T1000 (cell line): ENCODE measurements at places on chromosomes 7 and 10.

DNA sequence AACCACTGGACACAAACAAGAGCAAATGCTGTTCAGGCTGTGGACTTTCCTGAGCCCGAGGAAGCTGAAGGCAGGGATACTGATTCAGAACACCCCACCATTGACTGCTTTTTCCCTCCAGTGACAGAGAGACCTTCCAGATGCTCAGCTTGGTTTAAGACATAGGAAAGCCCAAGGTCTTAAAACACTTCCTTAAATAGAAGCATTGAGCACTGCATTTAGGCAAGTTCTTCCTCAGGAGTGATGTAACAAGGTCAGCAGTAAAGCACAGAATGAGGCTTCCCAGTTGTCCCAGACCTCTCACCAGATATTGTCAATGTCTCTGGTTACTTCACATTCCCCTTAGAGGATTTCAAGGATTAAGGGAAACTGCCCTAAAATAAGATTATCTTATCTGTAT is 19.6 kb upstream of the CDCA7L start:
- no peak for DNase-seq

- no peak for DNase-seq
Observed at GRCh38 chr7:22668971-22669401, 58.0 kb upstream of the IL6 start.

DNA sequence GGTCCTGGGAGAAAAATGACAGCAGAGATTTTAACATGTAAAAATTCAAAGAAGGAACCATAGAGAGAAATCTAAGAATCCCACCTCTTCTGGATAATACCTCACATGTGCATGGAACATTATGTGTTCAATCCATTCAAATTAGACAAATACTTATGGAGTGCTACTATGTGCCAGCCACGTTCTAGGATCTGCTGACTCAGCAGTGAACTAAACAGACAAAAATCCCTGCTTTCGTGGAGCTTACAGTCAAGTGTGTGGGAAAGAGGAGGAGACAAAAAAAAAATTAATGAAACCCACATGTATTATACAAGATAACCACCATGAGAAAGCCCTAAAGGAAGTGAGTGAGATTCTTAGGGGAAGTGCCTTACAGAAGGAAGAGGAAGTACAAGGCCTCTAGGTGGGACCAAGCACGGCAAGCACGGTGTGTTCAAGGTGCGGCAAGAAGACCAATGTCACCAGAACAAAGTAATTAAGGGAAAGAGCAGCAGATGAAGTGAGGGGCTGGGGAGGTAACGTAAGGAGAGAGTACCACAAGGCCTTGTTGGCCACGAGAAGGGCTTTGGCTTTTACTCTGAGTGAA is 71.0 kb downstream of the SLC25A13 start:
- no peak for DNase-seq

- no peak for DNase-seq
Observed at GRCh38 chr10:111758593-111758992, 425.0 kb downstream of the GPAM start.

- DNase-seq: no peak
Observed at GRCh38 chr7:90727412-90727811, 131.3 kb downstream of the CDK14 start.

- DNase-seq: no peak
Observed at GRCh38 chr10:79928028-79928583, 20.8 kb downstream of the SFTPD start.

GRCh38 chr7:1027242-1028043 is 16.9 kb upstream of the GPR146 start:
- DNase-seq: no peak

DNA sequence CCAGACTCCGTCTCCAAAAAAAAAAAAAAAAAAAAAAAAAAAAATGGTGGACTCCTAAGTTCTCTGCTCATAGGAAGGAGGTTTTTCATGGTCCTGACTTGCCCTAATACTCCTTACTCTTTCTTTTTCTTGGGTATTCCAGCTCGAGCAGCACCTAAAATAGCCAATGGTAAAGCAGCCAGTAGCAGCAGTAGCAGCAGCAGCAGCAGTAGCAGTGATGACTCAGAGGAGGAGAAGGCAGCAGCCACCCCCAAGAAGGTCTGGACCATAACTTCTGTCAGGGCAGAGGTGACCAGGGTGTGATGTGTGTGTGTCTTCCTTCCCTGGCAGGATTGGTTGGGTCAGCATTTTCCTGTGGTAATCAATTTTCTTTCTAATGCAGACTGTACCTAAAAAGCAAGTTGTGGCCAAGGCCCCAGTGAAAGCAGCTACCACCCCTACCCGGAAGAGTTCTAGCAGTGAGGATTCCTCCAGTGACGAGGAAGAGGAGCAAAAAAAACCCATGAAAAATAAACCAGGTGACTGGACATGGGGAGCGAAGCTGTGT is 6.9 kb downstream of the NOLC1 start:
- no peak for DNase-seq

DNA sequence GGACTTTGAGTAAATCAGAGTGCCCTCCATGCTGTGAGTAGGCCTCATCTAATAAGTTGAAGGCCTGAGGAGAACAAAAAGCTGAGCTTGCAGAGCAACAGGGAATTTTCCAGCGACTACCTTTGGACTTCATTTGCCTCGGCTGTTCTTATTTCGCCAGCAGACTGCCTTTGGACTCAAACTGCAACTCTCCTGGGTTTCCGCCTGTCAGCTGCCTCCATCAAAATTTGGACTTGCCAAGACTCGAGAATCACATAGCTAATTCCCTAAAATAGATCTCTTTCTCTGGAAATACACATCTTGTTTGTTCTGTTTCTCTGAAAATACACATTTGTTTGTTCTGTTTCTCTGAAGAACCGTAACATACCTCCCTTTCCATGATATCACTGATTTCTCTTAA is 93.8 kb downstream of the ITGB8 start:
- no peak for DNase-seq

DNA sequence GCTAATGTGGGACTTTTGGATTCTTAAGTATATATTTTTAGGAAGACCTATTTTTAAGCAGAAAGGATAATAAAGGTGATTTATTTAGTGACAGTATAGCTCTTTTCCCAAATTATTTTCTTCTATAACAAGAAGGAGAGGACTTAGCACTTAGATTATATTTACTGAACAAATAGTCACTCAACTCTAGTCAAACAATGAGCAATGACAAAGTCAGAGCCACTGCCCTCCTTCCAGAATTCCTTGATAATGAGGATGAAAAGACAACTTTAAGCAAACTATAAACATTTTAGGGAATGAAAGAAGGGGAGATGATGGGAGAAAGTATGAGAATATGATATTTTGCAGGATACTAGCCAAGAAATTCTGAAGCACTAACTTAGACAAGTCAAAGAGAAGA is 293.5 kb upstream of the YAE1 start:
- DNase-seq: no peak

- no peak for DNase-seq
Observed at GRCh38 chr7:144452064-144452463, 48.6 kb upstream of the NOBOX start.

DNA sequence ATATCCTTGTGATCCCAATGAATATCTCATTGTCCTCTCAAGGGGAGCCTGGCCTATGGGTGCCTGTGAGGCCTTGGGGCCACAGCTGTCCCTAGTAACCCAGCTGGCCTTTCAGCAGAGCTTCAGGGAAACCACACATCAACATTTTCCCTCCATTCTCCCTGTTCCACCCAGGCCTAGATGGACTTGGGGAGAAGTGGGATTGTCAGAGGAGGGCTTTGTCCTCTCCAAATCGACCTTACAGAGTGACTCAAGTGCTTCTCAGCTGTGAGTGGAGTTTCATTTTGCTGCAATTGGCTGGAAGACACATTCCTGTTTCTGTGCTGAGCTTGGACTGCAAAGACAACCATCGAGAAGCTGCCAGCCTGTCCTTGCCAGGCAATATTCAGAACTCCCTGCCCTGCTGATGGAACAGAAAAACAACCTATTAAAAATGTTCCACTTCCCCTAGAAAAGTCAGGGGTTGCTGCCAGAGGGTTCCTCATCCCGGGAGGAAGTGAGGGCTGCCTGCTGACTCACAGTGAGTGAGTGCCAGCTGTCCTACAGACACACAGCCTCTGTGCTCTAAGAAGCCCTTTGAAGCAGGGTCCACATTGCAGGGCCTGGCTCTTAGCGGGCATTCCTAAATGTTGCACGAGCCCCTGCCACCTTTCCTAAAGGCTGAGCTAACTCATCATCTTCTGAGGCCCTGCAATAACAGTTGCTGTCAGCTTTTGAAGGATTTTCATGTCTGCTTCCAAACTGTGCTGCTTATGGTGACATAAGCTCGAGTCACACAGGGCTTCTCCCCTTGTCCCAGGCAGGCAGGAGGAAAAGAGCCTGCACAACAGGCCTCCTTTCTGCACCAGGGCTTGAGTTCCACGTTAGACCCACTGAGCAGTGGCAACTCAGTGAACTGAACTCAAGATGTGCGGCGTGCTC is 20.5 kb downstream of the STRA8 start:
- DNase-seq: peak; percentile 17

DNA sequence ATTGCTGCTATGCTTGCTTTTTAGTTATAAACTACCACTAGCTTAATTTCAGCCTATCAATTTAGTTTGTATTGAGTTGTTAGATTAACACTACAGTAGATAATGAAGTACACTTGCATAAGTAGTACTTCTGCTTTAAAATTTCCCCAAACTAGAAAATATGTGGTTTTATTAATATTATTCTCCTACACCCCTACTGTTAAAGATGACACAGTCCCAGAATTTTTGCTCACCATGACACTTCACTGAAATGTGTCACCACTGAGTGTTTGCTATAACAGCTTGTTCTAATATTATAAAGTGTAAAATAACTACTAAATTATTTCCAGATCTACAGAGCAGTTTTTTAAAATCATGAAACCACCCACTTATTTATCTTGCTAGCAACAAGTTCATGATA is 31.6 kb downstream of the RHEB start:
- no peak for DNase-seq

DNA sequence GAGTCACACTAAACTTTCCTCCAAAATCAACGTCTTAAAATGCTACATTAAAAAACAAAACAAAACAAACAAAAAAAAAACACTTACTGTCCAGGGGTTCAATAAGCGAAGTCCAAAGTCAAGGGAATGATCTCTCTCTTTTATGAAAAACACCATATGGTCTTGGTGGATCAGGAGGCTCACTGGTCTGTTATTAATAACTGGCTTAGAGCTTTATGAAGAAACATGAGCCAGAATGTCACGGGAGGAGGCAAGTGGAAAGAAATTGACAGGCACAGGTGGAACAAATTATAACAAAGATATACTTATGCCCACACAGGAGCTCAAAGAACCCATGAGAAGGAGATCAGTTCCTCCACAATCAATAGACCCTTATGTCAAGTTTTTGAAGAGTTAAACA is at the start of gene MRLN:
MRLN (minus strand) TSS at position 189 of the 400 bp plus-strand sequence.
- DNase-seq: no peak

- DNase-seq: peak; percentile 52
Observed at GRCh38 chr10:97399843-97400545, 1.1 kb downstream of the RRP12 start.

DNA sequence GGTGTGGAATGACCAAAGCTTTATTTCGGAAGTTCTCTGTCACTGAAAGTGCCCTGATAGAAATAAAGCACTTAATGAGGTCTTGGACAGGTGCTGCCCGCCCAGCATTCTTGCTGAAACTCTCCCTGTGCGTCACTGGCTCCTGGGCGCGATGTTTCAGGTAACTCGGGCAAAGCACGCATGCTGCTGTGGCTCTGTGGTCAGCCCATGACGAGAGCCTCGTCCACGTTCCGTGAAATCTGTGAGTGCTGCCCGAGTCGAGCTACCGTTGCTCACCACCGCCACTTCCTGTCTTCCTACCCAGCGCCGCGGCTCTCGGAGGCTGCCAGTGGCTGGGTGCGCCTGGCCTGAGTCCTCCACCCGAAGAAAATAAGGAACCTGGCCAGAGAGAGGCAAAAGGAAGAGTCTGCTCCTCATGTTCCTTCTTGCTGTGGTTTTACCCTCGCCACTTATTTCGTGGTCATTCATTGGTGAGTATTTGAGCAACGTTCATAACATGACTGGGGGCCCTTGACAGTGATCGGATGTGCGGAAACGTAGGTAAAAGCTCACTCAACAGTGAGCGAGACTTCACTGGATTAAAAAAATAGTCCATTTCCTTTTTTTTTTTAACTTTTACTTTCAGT is 95.5 kb downstream of the MAP3K8 start:
- DNase-seq: no peak

- no peak for DNase-seq
Observed at GRCh38 chr10:77537720-77538373, 99.8 kb downstream of the KCNMA1 start.

DNA sequence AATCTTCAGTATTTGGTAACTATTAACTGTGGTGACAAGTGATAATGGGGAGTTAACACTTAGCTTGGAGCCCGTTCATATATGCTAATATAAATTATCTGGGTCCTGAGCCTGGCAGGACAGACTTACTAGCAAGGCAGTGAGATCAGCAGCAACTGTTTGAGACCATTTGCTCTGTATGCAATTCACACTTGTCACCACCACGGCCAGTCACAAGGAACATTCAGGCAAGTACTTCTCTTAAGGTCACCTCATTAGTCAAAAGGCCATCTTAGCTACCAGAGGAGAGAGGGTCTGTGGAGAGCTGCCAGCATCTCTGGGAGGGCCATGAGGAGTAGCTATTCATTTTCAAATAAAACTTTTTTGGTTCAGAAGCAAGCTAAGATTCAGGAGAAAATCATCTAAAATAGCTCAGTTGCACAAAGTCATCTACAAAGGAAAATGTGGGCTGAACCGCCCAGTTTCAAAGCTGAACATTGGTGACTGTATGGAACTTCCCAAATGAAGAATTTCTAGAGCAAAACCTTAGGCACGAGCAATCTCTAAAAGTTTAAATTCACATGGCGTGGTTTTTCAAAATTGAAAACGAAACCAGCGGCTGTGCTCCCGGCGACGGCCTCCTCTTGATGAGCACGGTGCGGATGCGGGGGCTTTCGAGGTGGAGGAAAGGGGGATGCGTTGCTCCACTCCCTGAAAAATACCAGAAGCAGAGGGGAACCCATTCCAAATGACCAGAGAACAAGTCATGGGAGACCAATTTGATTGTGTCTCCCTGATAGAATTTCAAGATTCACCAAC is 233.5 kb upstream of the MGMT start:
- DNase-seq: no peak

- DNase-seq: no peak
Observed at GRCh38 chr10:69397972-69398371, 18.7 kb downstream of the TACR2 start.

- DNase-seq: no peak
Observed at GRCh38 chr7:104971290-104972071, 42.5 kb upstream of the KMT2E start.

DNA sequence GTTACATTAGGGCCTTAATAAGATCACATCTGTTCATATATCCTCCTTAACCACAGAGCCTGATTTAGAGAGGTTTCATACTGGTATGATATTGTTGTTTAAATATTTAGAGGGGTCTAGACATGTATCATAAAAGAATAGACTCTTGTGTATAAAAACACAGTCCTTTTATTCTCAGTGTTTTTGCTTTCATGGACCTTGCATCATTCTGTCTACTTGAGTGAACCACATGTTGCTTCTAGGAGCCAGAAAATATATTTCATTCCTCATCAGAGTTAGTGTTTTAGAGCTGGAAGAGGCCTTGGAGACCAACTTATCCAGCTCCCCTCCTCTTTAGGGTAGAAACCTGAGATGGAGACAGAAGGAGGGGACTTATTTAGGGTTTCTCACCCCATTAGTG is 312.8 kb downstream of the LRMDA start:
- DNase-seq: no peak
